ENCODE measurements at places on chromosomes 11 and 22. TPM values are rescaled to one million over a fixed set of nuclear protein-coding genes. Genes with fewer than 3 reads are reported as not detected.

DNA sequence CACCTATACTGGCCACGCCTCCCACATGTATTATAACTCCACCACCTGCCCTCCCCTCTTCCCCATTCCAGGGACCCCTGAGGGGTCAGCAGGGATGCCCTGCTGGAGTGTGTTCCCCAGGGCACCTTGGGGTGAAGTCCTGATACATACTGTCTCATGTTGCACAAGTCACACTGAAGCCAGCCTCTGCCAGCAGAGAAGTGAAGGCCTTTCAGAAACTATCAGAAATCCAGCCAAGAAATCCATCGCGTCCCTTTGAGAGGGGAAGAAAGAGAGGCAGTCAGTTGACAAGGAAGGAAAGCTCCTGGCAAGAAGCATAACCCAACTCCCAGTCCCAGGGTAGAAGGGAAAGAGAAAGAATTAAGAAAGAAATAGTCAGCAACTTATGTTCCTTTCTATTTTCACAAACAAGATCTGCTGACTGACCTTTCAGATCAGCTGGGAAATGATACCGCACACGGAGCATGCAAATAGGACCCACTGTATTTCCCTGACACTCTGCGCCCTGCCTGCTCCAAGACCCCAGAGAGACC is 45.2 kb downstream of the SC5D start:
- no peak overlapping the region for H3K27ac ChIP-seq
- H3K4me3 ChIP-seq, result no peak overlapping the region
- DNase-seq, result no peak
- peaks cover 10% of the 10 kb centered on the region for H3K27me3 ChIP-seq
- H3K4me1 ChIP-seq, result peaks cover 31% of the 10 kb centered on the region

TST gene
- total RNA-seq, result 15.2 TPM

DNA sequence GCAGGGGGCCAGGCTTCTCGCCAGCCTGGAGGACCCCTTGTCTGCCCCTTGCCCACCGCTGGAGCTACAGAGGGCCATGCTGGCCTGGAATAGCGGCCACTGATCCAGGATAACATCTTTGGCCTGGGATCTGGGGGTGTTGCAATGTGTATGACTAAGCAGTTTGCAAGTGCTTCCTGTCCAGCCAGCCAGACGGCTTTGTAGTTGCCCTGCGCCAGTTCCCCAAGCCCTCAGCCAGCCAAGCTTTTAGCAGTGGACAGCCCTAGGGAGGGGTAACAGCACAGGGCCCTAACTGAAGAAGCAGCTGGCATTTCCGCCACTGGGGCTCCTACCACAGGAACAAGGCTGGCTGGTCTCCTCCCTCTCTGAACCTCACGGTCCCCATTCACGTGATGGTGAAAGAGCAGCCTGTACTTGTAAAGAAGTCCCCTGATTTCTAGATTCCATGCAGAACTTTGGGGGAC is 32.1 kb downstream of the UQCR10 start:
- H3K4me3 ChIP-seq, result no peak overlapping the region
- H3K27ac ChIP-seq, result no peak overlapping the region
- H3K27me3 ChIP-seq, result no peaks in the 10 kb centered on the region
- peaks cover 53% of the 10 kb centered on the region for H3K36me3 ChIP-seq
- H3K4me1 ChIP-seq, result peaks cover 15% of the 10 kb centered on the region
- no peak for DNase-seq

GRCh38 chr11:14361951-14362350 is 3.0 kb upstream of the RRAS2 start:
- no peak overlapping the region for H3K4me3 ChIP-seq
- peaks cover 3% of the 10 kb centered on the region for H3K36me3 ChIP-seq
- peaks cover 14% of the 10 kb centered on the region for H3K27me3 ChIP-seq
- peaks cover 31% of the 10 kb centered on the region for H3K4me1 ChIP-seq
- DNase-seq, result no peak
- H3K27ac ChIP-seq, result no peak overlapping the region

DNA sequence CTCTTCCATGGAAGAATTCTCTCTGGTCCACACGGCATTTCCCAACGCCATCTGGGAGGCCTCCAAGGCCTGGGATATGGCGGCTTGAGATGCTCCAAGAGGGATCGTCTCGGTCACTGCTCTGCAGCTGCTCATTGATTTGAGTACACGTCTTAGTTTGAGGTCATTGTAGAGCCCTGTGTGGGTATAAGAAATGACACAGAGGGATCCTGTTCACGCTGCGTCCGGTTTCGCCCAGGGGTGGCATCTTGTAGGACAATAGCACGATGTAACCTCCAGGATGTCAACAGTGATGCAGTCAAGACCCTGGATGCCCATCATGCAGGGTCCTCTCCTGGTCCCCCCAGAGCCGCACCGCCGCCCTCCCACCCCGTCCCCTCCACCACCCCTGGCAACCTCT is 564.6 kb downstream of the BRD1 start:
- H3K36me3 ChIP-seq, result no peaks in the 10 kb centered on the region
- H3K27me3 ChIP-seq, result no peaks in the 10 kb centered on the region
- H3K4me1 ChIP-seq, result no peaks in the 10 kb centered on the region
- DNase-seq, result no peak
- H3K27ac ChIP-seq, result no peak overlapping the region

GRCh38 chr22:46522797-46523196 is 14.6 kb downstream of the CELSR1 start:
- no peaks in the 10 kb centered on the region for H3K36me3 ChIP-seq
- no peak overlapping the region for H3K4me3 ChIP-seq
- no peaks in the 10 kb centered on the region for H3K27me3 ChIP-seq
- no peak overlapping the region for H3K27ac ChIP-seq
- DNase-seq, result no peak
- H3K4me1 ChIP-seq, result no peaks in the 10 kb centered on the region

DNA sequence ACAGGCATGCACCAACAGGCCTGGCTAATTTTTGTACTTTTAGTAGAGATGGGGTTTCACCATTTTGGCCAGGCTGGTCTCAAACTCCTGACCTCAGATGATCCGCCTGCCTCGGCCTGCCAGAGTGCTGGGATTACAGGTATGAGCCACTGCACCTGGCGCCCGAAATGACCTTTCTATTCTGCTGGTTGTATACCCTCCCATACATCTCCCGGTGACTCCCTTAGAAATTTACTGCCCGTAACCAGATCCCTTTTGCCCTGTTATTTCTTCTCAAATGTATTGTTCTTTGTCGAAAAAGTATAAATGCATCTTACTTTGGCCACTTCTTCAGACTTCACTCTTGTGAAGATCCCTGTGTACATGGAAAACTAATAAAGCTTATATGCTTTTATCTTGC is 22.0 kb downstream of the MCHR1 start:
- DNase-seq, result no peak
- H3K4me3 ChIP-seq, result no peak overlapping the region
- peaks cover 8% of the 10 kb centered on the region for H3K4me1 ChIP-seq
- H3K36me3 ChIP-seq, result no peaks in the 10 kb centered on the region
- peaks cover 16% of the 10 kb centered on the region for H3K27me3 ChIP-seq

DNA sequence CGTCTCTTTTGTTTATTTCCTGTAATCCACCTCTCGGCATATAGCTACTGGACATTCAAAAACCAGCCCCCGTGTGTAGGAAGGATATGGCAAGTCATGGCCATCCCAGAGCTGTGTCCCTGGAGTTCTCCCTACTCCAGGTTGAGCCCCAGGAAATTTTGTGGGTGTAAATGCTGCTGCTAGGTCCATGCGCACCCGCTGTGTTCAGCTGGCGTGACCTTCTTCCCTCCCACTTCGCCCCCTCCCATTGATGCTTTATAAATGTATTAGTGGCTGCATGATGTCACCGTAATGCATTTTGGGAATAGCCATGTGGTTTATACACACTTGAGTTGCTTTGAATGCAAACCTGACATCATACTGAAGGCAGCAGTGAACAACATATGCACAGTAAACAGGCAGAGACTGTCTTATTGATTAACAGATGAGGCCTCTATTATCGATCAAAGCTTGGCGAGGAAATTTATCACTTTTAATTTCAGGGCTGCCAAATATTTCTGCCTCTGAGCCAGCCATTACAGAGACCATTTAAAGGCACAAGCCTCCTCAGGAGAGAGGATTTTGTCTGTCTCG is 113.6 kb upstream of the NNMT start:
- H3K4me3 ChIP-seq, result no peak overlapping the region
- H3K27ac ChIP-seq, result peak overlapping the region; percentile 83
- H3K4me1 ChIP-seq, result peaks cover 83% of the 10 kb centered on the region

DNA sequence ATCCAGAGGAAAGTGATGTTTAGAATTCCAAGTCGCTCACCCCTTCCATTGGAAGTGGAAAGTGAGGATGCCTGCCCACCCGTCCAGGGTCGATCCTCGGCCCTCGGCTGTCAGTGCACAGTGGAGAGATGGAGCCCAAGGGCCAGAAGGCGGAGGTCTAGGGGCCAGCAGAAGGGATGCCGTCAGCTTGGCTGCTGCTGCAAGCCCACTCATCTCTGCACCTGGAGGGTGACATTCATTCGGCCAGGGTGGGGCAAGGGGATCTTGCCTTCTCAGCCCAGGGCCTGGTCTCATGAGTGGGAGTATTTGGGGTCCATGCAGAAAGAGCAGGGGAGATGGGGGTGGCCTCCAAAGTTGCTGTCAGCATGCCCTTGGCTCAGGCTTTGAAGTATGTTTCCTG is 30.7 kb downstream of the LINC01488 start:
- H3K27me3 ChIP-seq, result peaks cover 6% of the 10 kb centered on the region
- H3K36me3 ChIP-seq, result no peaks in the 10 kb centered on the region
- H3K27ac ChIP-seq, result no peak overlapping the region
- DNase-seq, result no peak

DNA sequence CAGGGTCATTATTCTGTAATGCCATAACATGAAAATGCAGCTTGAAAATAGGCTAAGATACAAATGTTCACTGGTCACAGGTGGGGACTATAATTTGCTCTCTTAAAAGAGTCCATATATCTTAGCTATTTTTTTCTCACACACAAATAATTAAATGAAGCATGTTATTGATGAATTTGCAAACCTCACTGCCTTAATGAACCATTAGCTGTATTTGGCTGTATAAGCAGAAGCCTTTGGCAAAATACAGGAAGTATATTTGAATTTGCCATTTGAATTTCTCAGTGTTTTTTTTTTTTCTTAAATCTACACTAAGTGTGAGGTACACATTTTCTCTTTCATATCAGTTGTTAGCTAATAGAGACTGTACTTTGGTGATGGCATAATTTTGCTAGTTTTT is 38.7 kb downstream of the DDI1 start:
- DNase-seq, result no peak
- H3K27ac ChIP-seq, result no peak overlapping the region
- H3K27me3 ChIP-seq, result no peaks in the 10 kb centered on the region
- no peaks in the 10 kb centered on the region for H3K4me1 ChIP-seq
- H3K36me3 ChIP-seq, result no peaks in the 10 kb centered on the region

CASP4 gene
- total RNA-seq, result 32.0 TPM

NLRP14 gene
- 0.39 TPM for total RNA-seq

GRCh38 chr11:70717936-70718595 is 319.7 kb downstream of the CTTN start:
- no peak overlapping the region for H3K4me3 ChIP-seq
- peaks cover 4% of the 10 kb centered on the region for H3K4me1 ChIP-seq
- peaks cover 7% of the 10 kb centered on the region for H3K27me3 ChIP-seq
- H3K36me3 ChIP-seq, result no peaks in the 10 kb centered on the region

PKP3 gene
- not detected for total RNA-seq

GSTT2 gene
- total RNA-seq, result not detected

FAM118B gene
- 11.7 TPM for total RNA-seq

SAA4 gene
- not detected for total RNA-seq

- no peak overlapping the region for H3K27ac ChIP-seq
- DNase-seq, result no peak
- H3K27me3 ChIP-seq, result peaks cover 4% of the 10 kb centered on the region
- H3K4me1 ChIP-seq, result peaks cover 18% of the 10 kb centered on the region
- H3K4me3 ChIP-seq, result no peak overlapping the region
These were observed 50.9 kb downstream of the CWC15 start for GRCh38 chr11:94922321-94923003.

SCGB2A2 gene
- total RNA-seq, result not detected
